GM23248 (cell line): ENCODE measurements at places on chromosomes 7 and 10. TPM values are rescaled to one million over a fixed set of nuclear protein-coding genes. Genes with fewer than 3 reads are reported as not detected.

DNA sequence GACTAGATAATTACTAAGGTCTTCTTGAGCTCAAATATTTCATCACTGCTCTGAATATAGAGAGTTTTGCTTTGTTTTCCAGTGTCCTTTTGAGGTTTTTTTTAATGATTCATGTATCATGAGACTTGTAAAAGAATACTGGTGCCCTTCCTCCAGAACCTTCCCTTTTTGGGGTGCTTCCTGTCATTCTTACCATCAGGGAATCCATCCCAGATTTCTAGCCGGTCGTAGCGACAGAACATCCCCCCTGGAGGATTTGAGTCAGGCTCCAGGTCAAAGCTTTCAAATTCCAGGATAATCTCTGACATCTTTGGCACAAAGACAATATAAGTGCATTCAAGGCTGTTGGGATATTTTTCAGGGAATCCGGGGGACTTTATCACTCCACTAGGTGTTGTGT, 71.0 kb downstream of the NRP1 start:
- peak overlapping the region; percentile 97 for H3K27ac ChIP-seq
- peak; percentile 70 for DNase-seq
- no peaks in the 10 kb centered on the region for H3K27me3 ChIP-seq
- peak overlapping the region; percentile 34 for H3K4me3 ChIP-seq

ZNF853 gene
- total RNA-seq = 0.22 and 0.51 TPM in 2 replicates

IL2RA gene
- not detected in 2 replicates for total RNA-seq

- DNase-seq = no peak
- no peaks in the 10 kb centered on the region for H3K4me1 ChIP-seq
- H3K4me3 ChIP-seq = no peak overlapping the region
- H3K27ac ChIP-seq = no peak overlapping the region
- H3K36me3 ChIP-seq = no peaks in the 10 kb centered on the region
Measured at GRCh38 chr7:108114117-108114841, 15.9 kb downstream of the LAMB4 start.

- H3K4me1 ChIP-seq = peaks cover 24% of the 10 kb centered on the region
- H3K27ac ChIP-seq = no peak overlapping the region
- DNase-seq = no peak
- no peak overlapping the region for H3K4me3 ChIP-seq
- H3K36me3 ChIP-seq = no peaks in the 10 kb centered on the region
Measured at GRCh38 chr10:78703593-78703992, 365.2 kb upstream of the ZMIZ1 start.

- no peaks in the 10 kb centered on the region for H3K27me3 ChIP-seq
- H3K36me3 ChIP-seq = no peaks in the 10 kb centered on the region
- peaks cover 5% of the 10 kb centered on the region for H3K4me1 ChIP-seq
- H3K4me3 ChIP-seq = no peak overlapping the region
- peak overlapping the region; percentile 86 for H3K27ac ChIP-seq
Measured at GRCh38 chr10:104246976-104247375, 7.7 kb upstream of the GSTO1 start.

PLEKHS1 gene
- 0.38 TPM in 1 of 2 replicates, not detected in the other for total RNA-seq

- no peaks in the 10 kb centered on the region for H3K36me3 ChIP-seq
- peaks cover 37% of the 10 kb centered on the region for H3K4me1 ChIP-seq
- no peak overlapping the region for H3K4me3 ChIP-seq
Measured at GRCh38 chr7:129848436-129848835, 104.3 kb downstream of the UBE2H start.

TEX47 gene
- total RNA-seq = not detected in 2 replicates

DNA sequence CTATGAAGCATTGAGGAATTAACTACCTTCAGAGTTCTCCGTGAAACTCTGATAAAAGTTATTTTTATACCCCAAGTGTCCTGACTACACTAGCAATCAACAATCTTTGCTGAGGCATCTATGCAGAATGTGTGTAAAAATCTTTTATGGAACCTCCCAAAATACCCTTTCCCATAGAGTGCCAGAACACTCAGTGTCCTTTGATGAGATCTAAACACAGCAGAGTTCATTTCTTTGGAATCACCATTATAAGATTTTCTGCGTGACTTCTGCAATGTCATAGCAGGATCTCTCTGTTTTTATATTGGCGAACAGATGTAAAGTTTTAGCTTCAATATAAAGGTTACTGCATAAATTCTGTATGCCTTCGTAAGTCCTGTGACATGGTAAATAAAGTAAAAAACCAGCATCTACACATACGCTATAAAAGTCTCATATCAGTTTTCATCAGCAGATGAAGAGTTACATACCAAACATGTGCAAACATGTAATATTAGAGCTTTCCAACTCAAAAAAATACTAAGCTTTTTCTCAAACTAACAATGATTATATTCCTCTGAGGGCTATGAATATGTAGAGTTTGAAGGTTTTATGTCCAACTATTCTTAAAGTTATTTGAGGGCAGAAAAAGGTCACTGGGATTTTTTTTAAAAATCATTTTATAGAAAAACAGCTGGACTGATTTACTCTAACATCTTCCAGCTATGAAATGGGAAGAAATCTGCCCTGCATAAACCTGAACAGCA, 67.2 kb downstream of the SKIDA1 start:
- no peaks in the 10 kb centered on the region for H3K36me3 ChIP-seq
- no peak for DNase-seq
- no peaks in the 10 kb centered on the region for H3K27me3 ChIP-seq
- H3K4me3 ChIP-seq = no peak overlapping the region
- H3K27ac ChIP-seq = no peak overlapping the region
- H3K4me1 ChIP-seq = no peaks in the 10 kb centered on the region

CHN2 gene
- total RNA-seq = 1.5 TPM in 1 of 2 replicates, not detected in the other

RELN gene
- 0.38 and 0.97 TPM in 2 replicates for total RNA-seq

EVX1 gene
- total RNA-seq = not detected in 2 replicates

DPCD gene
- total RNA-seq = 29.2 and 57.9 TPM in 2 replicates

DNA sequence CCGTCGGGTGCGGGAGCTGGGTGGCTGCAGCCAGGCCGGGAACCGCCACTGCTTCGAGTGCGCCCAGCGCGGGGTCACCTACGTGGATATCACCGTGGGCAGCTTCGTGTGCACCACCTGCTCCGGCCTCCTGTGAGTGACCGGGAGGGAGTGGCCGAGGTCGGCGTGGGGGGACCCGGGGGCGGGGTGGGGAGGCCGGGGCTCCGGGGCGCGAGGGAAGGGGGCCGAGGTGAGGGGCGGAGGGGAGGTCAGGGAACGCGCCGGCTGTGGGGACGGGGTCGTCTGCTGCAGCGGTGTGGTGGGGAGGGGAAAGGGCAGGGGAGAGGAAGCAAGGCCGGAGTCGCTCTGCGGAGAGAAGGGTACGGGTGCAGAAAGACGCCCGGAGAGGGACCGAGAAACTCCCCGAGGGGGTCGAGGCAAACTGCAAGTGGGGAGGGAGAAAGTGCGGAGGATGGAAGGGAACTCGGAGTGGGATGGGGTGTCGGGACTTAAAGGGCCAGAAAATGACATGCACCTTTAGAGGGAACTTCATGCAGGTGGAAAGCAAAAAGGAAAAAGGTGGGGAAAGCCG, 518 bp downstream of the AGFG2 start:
- no peaks in the 10 kb centered on the region for H3K36me3 ChIP-seq
- DNase-seq = no peak
- H3K27ac ChIP-seq = no peak overlapping the region
- no peaks in the 10 kb centered on the region; the same call in 1 of the 2 replicates for H3K4me1 ChIP-seq

PSTK gene
- 1.4 and 4.9 TPM in 2 replicates for total RNA-seq

INMT gene
- total RNA-seq = 0.13 TPM in 1 of 2 replicates, not detected in the other

- no peak overlapping the region for H3K4me3 ChIP-seq
- H3K36me3 ChIP-seq = no peaks in the 10 kb centered on the region
- H3K27ac ChIP-seq = no peak overlapping the region
- no peaks in the 10 kb centered on the region for H3K27me3 ChIP-seq
Measured at GRCh38 chr10:52770904-52771303, 1.7 kb downstream of the MBL2 start.

C7orf33 gene
- not detected in 2 replicates for total RNA-seq

CALML5 gene
- not detected in 2 replicates for total RNA-seq

FFAR4 gene
- total RNA-seq = not detected in 2 replicates

- no peak overlapping the region for H3K27ac ChIP-seq
- no peak overlapping the region for H3K4me3 ChIP-seq
- no peaks in the 10 kb centered on the region for H3K4me1 ChIP-seq
- DNase-seq = no peak
Measured at GRCh38 chr7:11655642-11656041, 176.4 kb downstream of the THSD7A start.

FXYD4 gene
- total RNA-seq = not detected in 2 replicates

WDFY4 gene
- not detected in 2 replicates for total RNA-seq

AP1S1 gene
- total RNA-seq = 198 and 236 TPM in 2 replicates

DNA sequence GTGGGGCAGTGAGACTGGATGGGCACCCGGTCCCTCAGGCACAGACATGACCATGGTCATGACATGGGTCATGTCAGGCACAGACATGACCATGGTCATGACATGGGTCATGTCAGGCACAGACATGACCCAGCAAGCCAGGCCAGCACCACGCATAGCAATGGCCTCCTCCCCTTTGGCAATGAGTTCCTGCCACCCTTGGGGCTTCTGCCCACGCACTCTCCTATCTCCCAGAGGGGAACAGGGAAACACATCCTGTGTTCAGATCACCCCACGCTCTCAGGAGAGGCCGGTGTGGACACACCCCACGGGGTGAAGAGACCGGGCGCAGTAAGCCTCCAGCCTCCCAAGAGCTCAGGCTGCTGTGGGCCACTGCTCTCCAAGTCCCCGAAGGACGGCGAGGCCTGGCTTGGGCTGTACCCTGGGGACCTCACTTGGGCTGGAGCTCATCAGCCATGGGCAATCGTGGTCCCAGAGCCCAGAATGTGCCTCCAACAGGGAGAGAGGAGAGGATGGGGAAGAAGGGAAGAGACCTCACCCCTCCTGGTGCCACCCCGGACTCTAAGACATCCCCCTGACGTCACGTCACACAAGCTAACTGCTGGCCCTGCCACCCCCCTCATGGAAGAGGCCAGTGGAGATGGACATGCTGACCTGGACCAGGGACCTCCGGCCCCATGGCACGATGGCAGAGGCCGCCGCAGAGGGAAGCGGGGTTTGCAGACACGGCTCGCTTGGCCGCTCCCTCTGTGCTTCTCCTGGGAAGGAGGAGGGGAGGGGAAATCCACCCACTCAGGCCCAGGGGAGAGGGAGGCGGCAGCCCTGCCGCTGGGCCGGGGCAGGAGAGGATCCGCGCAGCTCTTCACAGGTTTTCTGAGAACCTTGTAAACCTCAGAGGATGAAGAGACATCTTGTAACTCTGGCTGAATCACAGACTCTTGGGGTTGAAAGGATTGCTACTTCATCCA, 269.6 kb downstream of the ELFN1 start:
- H3K4me3 ChIP-seq = no peak overlapping the region
- no peak overlapping the region for H3K27ac ChIP-seq
- no peaks in the 10 kb centered on the region for H3K36me3 ChIP-seq

- DNase-seq = peak; percentile 95
- H3K36me3 ChIP-seq = no peaks in the 10 kb centered on the region
- peak overlapping the region; percentile 59 for H3K4me3 ChIP-seq
- H3K27me3 ChIP-seq = no peaks in the 10 kb centered on the region
- peaks cover 72% of the 10 kb centered on the region for H3K4me1 ChIP-seq
Measured at GRCh38 chr10:68135922-68136792, 26.9 kb downstream of the MYPN start.

DNA sequence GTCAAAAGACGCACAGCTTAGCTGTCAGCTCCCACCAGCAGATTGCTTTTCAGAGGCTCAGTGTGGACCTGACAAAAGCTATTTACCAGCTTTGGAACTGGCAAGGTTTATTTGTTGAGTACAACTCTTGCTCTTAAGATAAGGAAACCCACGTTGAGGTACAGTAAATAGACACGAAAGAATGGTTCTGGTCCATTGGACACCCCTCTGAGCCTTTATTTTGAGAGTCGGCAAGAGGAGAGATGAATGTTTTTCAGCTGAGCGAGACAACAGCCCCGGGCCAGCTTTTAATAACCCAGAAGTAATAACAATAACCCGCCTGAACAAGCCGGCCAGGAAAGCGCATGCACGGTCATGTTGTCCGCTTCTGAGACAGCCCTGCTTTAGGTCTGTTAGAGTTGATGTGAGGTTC, 49.0 kb downstream of the WNT2 start:
- H3K36me3 ChIP-seq = no peaks in the 10 kb centered on the region
- H3K4me3 ChIP-seq = no peak overlapping the region
- no peak for DNase-seq
- no peak overlapping the region for H3K27ac ChIP-seq

DNA sequence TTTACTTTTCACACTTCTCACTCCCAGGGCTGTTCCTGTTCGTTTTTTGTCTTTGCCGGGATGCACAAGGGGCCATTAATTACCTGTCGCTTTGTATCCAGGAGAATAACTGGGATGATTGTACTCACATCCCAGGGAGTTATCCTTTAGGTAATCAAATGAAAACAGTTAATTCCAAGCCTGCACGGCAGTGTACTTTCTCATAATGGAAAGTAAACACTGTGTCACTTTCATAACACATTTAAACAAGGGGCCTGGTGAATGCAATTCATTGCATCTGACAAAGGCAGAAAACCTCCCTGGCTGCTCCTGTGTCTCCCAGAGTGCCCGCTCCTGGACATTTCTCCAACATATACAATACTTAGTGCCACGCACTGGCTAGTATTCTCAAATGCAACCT, 138.7 kb upstream of the CELF2 start:
- no peaks in the 10 kb centered on the region for H3K36me3 ChIP-seq
- no peak overlapping the region for H3K27ac ChIP-seq
- H3K4me3 ChIP-seq = no peak overlapping the region
- no peaks in the 10 kb centered on the region for H3K27me3 ChIP-seq
